ENCODE measurements at places on chromosomes 12 and 14.

DNA sequence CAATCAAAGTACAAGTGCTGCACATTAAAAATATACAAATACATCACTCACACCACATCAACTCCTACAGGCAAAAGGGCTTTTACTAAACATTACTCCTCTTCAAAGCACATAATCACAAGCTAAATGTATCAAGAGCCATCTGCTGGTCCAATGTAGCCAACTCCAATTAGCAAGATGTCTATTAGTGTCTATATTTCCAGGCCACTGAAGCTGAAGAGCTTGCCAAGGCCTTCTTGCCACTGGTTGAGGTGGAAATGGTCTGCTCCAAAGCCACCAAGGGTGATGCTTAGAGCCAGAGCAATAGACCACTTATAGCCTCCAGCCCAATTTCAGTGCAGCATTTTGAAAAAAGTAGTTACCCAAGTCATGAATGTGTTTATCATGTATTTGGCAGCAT is 54.4 kb downstream of the RASSF9 start:
- no peak for DNase-seq

DNA sequence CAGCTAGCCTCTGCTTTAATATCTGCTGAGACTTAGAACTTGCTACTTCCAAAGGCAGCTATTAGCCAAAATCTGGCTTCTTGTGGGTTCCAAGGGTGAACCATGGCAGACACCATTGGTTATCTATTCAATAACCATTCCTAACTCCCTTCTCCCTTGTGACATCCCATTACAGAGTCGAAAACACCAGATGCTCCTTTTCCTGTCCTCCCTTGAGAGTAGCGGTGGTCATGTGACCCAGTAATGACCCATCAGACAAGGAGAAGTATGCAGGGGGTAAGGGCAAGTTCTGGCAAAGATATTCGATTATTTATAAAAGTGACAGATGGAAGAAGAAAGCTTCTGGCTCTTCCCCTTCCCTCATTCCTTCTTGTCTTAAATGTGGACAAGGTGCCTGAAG is 20.1 kb downstream of the TGFB3 start:
- no peak for DNase-seq

GRCh38 chr12:109267361-109267760 is 41.7 kb downstream of the FOXN4 start:
- DNase-seq: no peak

- DNase-seq: no peak
Observed at GRCh38 chr14:53304726-53305381, 151.7 kb upstream of the DDHD1 start.

DNA sequence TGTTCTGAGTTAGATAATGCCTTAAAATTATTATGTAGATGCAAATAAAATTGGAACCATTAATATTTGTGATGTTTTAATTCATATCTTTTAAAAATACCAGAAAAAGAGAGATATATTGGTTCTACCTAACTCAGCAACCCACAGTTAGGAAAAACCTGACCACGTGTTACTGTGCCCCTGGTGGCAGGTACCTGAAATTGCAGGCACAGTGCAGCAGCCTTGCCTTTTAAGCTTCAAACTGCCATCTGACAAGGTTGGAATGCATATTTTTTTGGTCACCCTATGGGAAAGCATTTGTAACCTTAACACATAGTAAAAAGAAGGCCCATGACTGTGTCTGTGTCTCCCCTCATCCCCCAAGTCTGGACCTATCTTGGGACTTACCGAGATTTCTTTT is 109.4 kb upstream of the NOS1 start:
- DNase-seq: no peak

Measured in EL (cell line).